ENCODE measurements at places on chromosomes 1 and 21.

DNA sequence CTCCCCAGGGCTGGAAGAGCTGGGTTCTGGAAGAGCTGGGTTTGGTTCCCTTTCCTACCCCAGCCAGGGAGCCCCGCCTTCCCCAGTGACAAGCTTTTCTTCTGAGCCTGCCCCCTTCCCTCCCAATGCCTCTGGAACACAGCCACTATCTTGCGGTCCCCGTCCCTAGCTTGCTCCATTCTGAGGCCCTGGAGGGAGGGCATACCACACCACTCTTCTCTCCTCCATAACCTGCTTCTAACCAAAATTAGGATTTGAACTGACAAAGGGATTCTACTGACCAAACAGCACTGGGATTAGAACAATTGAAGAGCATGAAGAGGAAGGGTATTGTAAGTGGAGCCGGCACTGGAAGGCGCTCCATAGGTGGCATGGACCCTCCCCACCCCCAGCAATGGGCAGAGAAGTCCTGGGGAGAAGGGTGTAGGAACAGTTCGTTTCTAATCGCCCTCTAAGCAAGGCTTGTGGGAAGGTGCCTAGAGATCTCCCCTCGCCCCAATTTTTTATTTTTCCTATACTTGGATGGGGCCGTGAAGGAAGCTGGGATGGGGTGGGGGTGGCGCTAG lies 690 bp downstream of the C1orf216 start:
- DNase-seq, result no peak

DNA sequence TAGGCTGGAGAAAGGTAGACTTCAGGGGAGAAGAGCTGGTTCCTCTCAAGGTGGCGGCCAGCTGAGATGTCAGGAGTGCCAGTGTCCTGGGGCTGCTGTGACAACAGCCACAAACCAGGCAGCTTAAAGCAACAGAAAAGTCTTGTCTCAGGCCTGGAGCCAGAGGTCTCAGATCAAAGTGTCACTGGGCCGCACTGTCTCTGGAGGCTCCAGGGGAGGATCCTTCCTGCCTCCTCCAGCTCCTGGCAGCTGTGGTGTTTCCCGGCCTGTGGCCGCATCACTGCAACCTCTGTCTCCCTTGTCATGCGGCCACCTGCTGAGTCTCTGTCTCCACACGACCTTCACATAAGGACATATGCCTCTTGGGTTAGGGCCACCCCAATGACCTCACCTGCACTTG lies 24.4 kb upstream of the TSPEAR start:
- DNase-seq, result no peak

GRCh38 chr1:212162635-212163034 lies 122.6 kb upstream of the PPP2R5A start:
- peak; percentile 28 for DNase-seq

GRCh38 chr1:92473781-92474495 lies 12.8 kb downstream of the GFI1 start:
- DNase-seq, result no peak

DNA sequence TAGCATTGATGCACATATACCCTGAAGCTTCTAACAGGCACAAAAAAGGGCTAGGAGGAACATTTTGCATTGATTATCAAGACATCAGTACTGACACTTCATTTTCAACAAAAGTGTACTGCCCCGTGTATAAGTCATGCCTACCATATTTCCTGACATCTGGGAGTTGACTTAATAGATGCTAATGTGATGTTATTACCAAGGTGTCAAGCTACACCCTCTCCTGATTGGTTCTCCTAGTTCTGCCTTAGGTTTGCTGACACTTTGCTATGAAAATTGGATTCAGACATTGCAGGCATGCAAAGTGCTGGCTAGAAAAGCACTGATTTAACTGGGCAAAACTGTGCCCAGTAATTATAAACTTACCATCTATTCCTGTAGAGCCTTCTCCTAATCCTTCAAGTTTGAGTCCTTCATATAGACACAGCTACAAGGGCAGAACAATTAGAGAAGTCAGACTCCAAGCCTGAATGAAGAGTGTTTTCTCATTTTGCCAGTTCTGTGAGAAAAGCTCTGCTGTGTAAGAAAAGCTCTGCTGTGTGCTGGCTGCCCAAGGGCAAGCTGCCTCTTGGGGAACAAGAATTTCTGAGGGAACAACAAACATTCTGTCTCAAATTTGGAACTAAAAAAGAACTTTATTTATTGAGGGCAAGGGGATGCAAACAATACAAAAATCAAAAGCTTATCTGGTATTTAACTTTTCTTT lies 11.2 kb downstream of the S100A10 start:
- no peak for DNase-seq

GRCh38 chr1:167491586-167492461 lies 26.5 kb downstream of the CD247 start:
- no peak for DNase-seq

DNA sequence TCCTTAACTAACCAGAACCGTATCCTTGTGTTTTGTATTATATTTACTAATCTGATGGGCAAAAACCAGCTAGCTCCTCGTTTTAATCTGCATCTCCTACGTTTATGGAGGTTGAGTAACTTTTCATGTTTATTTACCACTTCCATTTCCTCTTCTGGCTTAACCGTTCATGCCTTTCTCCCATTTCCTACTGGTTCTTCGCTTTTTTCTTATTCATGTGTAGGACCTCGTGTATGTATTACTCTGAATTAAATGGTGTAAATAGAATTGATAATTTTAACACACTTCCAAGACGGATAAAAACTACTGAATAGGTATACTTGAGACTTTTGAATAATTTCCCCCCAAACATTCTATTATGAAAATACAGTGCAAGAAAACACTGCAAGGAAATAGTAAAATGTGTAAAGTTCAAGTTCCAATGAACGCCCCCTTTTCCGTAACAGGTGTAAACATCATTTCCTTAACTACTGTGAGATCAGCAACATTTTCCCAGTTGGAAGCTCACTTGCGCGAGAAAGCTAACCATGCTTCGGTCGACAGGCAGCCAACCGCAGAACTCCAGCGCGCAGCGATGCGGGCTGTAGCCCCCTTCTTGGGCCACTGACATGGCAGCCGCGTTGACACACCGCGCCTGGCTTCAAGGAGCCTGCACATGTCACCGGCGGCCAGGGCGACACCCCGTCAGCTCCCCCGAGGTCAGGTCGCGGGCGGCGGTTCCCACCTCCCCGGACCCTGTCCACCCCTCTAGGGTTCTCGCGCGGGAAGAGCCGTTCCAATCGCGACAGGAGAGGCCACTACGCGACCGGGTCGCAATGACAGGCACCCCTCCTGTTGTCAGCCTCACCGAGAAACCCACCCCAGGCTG lies 816 bp downstream of the EDEM3 start:
- DNase-seq, result no peak

- no peak for DNase-seq
These were observed 12.0 kb upstream of the BGLAP start for GRCh38 chr1:156229809-156230472.

DNA sequence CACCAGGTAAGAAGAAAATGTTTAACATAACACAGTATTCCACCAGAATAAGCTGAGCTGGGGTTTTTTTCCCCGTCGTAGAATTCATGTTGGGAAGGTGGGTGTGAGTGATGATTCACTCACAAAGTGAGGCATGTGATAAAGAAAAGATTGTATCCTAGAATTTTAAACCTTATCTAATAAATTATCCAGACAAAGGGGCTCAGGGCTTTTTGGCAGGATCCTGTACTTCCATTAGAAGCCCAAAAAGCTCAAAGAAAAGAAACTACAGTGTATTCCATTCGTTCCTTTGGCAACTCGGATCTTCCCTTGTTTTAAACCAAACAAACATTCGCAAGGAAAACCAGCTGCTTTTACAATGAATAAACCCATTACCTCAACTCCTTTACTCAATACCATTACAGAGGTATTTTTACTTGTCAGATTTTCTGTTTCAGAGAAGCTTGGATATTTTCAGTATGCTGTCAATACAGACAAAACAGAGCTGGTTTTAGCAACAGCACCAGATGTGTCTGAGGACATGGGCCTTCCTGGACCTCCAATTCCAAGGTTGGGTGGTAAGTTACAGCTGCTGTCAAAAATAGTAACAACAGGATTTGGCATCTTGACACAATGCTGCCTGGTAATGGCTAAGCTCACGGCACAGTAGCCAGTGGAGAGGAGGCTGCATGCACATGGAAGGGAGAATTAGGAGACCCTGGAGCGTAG lies 159.9 kb upstream of the RUNX1 start:
- DNase-seq, result no peak

DNA sequence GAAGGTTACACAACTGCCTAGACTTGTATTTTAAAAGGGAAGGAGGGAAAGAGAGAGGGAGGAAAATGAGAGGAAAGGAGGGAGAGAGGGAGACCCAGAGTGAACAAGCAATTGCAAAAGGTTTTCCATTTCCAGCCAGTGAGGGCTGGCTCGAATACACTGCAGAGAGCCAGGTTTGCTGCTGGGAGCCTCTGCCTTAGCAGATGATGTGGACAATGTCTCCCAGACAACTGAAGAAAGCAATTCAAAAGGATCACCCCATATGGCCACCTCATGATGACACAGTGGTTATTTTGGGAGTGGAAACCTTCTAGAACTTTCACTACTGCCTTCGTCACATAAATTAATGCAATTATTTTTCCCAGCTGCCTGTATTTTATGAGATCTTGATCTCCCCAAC lies 86.4 kb downstream of the BCAR3 start:
- DNase-seq, result no peak

DNA sequence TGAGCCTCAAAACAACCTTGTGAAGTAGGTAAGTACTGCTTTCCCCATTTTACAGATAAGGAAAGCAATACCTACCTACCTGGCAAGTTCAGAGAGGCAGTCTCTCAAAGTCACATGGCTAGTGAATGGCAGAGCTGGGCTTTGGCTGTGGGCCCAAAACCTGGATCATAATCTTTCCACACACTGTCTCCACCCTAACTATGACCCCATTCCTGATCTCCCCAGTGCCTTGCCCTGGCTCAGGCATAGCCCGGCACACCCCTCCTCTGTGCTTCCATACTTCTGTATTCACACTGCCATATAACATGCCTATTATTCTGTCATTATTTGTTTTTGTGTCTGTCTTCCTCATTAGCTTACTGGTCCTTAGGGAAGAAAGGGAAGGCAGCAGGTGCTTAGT lies 15.9 kb downstream of the GNG12 start:
- DNase-seq, result no peak

DNA sequence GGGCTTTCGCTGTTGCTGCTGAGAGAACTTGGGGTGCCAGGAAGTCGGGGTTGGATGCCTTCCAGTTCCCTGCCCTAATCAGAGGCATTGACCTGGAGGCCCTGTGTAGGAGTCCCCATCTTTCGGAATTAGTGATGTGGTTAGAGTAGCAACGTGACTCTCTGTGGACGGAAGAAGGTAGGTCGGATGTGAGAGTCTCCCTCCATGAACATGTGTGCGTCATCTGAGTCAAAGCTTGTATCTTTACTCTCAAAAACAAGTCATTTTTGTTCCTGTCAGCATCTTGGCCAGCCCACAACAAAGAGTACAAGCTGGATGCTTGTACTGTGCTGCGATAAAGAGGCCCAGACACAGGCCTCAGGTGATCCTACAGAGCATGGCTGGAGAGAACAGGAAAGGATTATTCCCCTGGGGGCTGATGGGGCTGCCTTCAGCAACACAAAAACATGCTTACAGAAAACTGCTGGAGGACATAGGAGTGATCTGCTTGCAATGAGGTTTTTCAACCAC lies 31.0 kb upstream of the IL10 start:
- DNase-seq, result no peak

- DNase-seq, result no peak
These were observed 14.7 kb downstream of the BEND5 start for GRCh38 chr1:48761986-48762385.

DNA sequence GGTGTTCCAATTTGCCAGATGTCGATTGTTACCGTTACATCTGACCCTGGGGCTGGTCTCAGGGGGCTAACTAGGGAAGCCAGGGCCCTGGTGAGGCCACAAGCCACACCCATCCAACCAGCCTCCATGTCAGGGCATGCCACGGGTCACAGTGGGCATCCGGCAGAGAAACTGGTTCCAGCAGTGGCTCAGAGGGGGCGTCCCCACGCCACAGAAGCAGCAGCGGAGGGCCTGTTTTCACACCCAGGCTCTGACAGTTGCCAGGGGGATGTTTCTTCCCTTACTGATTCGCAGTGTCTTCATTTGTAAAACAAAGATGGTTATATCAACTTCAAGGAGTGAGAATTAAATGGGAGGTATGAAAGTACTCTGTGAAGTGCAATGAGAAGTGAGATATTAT lies 75.0 kb upstream of the COX20 start:
- no peak for DNase-seq

GRCh38 chr21:39763272-39763970 lies 18.4 kb downstream of the IGSF5 start:
- no peak for DNase-seq

DNA sequence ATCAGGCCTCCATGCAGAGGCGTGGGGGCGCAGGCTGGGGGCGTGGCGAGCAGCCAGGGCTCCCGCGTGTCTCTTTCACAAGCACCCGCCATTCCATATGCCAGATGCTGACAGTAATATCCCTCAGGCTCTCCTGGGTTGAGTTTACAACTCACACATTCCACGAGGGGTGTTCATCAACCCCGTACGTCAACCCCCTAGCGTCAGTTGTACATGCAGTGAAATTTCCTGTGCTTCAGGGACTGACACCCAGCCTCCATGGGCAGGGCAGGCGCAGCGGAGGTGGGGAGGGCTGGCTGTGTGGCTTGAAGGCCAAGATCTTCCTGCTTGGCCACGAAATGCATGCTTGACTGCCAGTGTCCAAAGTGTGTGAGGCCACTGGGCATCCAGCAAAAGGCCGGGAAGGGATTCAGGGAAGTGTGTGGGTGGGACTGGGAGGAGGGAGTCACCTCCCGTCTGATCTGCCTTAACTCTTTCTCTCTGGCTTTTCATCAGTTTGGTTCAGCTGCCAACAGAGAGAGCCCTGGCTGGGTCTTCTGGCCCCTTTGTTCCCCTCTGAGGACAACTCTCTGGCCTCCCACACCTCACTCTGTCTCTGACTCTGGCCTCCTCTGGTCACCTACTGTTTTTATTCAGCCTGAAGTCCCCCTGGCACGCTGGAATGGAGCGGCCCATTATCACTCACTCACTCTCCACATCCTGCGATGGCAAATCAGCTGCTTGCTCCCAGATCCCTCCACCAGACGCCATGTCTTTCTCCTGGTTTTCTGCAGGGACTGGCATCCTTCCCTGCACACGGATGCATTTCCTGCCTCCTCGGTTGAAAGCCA lies 33.8 kb downstream of the CLIC6 start:
- no peak for DNase-seq

GRCh38 chr1:223234170-223234514 lies 91.1 kb upstream of the TLR5 start:
- DNase-seq, result no peak

DNA sequence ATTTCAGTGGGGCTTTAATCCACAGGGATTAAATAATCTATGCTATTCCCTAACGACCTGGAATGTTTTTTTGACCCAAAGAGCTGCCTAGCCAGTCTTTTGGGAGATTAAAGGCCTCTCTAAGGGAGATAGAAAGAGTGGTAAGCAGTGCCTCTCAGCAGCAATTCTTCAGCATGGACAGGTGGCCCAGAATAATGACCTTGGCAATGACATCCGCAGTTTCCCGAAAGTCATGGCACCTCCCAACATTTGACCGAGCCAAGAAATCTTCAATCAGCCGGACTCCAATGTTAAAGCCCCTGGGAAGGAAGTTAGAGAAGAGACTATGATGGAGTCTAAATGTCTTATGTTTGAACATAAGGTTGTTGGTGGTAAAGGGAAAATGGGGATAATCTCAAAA lies 9.8 kb downstream of the TRAPPC3 start:
- no peak for DNase-seq

Data from smooth muscle cell of the brain vasculature (primary cell).